ENCODE measurements at places on chromosomes 16 and 17.

GRCh38 chr17:3788200-3788599 is 12.8 kb downstream of the ITGAE start:
- DNase-seq: no peak

DNA sequence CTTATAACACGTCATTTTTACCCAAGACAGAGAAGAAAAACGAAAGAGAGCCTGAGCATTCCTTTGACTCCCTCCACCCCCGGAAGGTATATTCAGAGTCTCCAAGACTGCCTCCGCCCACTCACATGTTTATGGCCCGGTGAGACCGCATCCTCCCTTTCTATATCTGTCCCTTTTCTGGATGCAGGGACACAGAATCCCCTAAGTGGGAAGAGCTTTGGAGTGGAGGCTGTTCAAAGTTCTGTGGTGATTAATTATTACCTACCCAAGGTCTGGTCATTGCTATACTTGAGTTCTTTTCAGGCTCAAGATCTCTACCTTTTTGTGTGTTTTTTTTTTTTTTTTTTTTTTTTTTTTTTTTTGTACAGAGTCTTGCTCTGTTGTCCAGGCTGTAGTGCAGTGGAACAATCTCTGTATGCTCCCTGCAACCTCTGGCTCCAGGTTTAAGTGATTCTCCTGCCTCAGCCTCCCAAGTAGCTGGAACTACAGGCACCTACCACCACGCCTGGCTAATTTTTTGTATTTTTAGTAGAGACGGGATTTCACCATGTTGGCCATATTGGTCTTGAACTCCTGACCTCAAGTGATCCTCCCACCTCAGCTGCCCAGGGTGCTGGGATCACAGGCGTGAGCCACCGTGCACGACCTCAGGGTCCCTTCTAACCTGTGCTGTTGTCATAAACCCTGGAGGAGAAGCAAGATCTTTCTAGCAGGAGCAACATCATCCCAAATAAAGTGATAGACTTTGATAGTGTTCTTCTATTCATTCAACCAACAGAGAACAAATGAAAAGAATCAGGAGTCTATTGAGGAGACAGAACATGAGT is 407.1 kb downstream of the WWOX start:
- no peak for DNase-seq

DNA sequence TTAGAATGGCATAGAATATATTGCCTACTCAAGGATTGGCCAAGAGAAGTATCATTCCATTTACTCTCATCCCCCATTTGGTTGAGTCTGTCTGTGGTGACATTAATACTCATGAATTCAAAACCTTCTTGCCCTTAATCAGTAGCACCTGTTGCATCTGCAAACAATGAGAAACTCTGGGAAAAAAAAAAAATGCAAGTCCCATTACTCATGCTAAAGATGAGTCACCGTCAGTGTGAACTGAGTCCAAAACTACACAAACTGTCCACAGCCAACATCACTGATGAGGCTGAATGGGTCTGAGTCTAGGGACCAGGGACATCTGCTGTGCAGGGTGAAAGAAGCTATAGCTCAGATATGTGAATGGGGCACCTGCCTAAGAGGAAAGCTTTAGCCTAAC is 96.9 kb upstream of the ADAMTS18 start:
- DNase-seq: no peak

DNA sequence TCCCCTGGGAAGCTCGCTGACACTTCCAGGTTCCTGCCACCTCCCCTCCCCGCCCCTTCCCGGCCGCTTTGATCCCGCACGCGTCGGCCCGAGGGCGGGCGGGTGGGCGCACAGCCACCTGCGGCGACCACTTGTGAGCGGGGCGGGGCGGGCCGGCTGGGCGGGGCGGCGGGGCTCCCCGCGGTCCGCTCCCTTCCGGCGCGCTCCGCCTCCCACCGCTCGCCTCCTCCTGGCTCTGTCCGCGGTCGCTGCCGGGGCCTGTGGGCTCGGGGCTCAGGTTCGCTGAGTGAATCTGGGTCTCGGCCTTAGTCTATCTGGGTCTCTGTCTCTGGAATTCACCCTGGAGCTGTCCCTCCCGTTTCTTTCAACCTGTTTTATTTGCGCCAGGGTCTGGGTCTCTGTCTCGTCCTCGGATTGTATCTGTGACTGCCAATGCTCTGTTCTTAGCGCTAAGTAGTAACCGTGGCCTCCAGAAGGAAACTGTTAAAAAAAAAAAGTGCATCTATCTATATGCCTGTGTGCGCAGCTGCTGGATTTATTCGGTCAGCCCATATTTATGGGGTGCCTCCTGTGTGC is 2.7 kb upstream of the HES7 start:
- peak; percentile 42 for DNase-seq

GRCh38 chr17:66533572-66533971 is 231.2 kb downstream of the PRKCA start:
- no peak for DNase-seq

- DNase-seq: no peak
Measured at GRCh38 chr17:75945211-75945610, 4.4 kb upstream of the FBF1 start.

DNA sequence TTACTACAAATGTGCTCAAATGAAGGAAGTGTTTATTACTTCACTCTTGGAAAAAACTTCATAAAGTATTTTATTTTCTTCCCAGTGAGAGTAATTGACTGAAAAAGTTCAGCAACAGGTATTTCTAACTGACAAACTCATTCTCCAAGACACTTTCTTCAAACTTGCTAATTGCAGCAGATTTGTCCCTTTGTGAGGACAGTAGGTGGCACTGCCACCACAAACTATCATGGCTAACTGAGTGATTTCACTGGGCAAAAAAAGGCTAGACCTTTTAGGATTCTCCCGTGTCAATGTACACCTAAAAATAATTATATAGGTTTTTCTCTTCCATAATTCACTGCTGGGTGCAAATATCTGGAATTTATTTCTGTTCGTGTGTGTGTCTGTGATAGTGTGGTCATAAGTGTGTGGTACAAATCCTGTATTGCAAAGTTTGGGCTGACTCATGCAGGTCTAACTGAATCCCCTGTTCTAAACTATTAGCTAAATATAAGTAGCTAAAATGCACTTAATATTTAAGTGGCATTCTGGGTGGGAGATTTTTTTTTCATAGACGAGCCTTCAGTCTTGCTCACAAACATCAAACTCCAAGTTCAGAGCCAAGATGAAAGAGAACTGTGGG is 3.9 kb downstream of the HS3ST3A1 start:
- DNase-seq: peak; percentile 68

GRCh38 chr17:80485846-80486245 is 9.4 kb upstream of the NPTX1 start:
- DNase-seq: no peak

DNA sequence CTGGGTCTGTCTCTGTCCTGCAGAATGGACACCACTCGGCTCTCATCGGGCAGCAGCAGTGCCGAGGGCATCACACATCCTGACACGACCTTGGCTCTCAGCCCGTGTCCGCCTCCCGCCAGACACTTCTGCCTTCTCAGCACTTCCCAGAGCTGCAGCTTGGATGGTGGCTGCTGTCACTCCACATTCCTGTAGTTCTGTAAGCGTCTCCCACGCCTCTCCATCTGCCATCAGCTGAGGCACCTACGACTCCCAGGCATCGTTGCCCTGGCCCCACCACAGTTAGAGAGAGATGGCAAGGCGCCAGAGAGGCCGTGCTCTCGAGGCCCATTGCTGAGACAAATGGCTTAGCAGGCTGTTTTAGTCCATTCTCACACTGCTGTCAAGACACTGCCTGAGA is 195.9 kb upstream of the CHMP6 start:
- no peak for DNase-seq

- DNase-seq: no peak
Measured at GRCh38 chr16:3664187-3664896, 9.9 kb downstream of the DNASE1 start.

GRCh38 chr17:726271-726919 is 6.0 kb upstream of the TLCD3A start:
- DNase-seq: no peak

GRCh38 chr17:50737118-50737698 is 17.8 kb downstream of the LUC7L3 start:
- no peak for DNase-seq

GRCh38 chr17:34366010-34366409 is 3.0 kb upstream of the CCL1 start:
- DNase-seq: no peak

GRCh38 chr16:48321317-48322036 is 63.7 kb downstream of the SIAH1 start:
- no peak for DNase-seq

- DNase-seq: no peak
Measured at GRCh38 chr16:88767546-88768070, 17.4 kb downstream of the PIEZO1 start.

GRCh38 chr17:59490216-59490615 is 75.2 kb upstream of the DHX40 start:
- DNase-seq: no peak

- no peak for DNase-seq
Measured at GRCh38 chr16:20803561-20804214, 2.6 kb downstream of the ERI2 start.

- DNase-seq: no peak
Measured at GRCh38 chr17:13393841-13394710, 207.7 kb downstream of the HS3ST3A1 start.

DNA sequence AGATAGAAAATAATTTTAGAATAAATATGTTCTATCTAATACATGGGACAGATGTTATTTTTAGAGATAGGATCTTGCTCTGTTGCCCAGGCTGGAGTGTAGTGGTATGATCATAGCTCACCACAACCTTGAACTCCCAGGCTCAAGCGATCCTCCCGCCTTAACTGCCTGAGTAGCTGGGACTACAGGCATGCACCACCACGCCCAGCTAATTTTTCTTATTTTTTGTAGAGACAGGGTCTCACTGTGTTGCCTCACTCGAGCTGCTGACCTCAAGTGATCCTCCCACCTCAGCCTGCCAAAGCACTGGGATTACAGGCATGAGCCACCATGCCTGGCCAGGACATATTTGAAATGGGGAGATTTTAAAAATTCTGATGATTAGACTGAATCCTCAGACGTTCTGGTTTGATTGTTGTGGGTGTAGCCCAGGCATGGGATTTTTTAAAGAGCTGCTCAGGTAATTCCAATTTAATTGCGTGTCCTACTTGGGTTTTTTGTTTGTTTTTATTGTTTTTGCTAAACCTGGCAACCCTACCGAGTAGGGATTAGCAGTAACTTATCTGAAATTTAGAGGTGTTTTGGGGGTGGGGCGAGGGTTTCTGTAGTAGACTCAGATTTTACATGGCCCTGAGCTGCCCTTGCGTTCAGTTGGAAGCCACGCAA is 142.9 kb downstream of the RAB11FIP4 start:
- no peak for DNase-seq

GRCh38 chr16:22007509-22008214 is at the start of gene MOSMO:
MOSMO (plus strand) TSS chr16:22008111; CDS start chr16:22008302, 191 bp downstream.
- peak; percentile 69 for DNase-seq

DNA sequence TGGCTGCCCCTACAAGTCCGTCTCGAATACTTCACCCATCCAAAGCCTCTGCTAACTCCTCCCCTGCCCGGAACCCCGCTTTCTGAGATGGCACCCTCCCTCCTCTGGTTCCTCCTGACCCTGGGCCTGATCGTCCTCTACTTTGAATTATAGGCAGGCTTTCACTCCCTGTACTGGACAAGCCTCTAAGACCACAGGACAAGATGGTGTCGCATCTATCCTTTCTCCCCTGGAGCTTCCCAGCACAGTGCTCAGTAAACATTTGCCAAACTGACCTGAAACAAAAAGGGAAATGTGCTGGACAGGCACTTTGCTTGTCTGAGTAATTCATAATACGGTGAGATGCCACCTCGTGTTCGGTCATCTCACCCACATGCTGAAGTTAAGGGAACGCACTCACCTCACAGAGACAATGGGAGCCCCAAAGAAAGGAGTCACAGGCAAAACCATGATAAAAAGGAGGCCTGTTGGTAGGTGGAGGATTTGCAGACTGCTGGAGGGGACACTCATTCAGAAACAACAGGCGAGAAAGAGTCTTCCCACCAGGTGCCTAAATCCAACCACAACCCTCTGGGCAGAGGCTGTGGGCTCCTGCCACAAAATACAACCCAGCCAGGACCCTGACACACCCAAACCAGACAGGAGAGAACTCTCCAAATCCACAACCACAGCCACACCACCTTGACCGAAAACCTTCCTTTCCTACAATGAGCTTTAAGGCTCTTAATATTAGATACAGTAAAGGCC is 28.2 kb downstream of the SNN start:
- no peak for DNase-seq

DNA sequence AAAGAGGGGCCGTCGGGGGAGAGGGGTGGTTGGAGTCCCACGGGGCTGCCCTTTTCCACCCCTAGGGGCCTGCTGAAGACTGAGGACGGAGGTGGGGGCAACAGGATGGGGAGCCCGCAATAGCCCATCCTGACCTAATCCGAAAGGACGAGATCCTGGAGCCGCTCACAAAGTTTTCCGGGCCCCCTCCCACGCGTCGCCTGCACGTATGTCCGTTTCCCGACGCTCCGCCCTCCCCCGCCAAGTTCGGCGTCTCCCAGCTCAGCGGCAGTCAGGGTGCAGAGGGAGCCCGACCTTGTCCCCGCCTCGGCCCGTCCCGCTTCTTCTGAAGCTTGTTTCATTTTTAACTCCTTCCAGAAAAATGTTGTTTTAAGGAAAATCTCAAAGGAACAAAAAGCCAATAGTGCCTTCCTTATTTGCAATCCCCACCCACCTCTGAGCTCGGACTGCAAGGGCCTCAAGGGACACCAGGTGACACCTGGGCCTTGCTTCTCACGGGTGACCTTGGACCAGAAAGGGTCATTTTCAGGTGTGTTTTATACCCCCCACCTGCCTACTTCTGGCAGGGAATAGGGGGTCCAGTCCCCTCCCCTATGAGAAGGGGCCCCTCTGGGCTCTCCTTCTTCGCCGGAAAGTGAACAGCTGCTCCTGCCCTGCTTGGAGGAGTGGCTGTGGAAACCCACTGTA is 3.4 kb upstream of the ZNF423 start:
- DNase-seq: no peak

GRCh38 chr17:80795090-80795580 is 196.5 kb upstream of the CHMP6 start:
- DNase-seq: no peak

DNA sequence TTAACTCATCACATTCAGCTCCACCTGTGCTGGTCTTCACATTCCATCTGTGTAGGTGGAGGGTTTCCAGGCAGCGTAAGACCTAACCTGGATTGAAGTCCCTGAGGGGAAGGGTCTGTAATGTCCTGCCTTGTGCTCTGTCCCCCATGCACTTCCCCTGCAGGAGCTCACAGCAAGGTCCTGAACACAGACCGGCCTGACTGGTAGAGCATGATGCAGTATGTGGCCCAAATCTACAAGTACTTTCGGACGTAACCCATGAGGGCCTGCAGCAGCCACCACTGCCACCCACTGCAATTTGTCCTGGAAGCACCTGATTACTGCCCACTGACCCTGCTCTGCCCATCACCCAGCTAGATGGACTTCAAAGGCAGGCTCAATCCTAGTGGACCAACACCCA is 36.6 kb upstream of the ADORA2B start:
- DNase-seq: no peak

DNA sequence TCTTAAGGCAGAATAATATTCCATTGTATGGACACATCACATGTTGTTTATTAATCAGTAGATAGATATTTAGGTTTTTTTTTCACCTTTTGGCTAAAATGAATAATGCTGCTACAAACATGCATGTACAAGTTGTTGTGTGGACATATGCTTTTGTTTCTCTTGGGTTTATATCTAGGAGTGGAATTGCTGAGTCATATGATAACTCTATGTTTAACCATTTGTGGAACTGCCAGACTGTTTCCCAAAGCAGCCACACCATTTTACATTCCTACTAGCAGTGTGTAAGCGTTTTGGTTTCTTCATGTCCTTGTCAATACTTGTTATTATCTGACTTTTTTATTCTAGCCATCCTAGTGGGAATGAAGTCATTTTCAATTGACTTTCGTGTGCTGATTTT is 21.3 kb downstream of the CYLD start:
- DNase-seq: no peak
